Left kidney (tissue), 8 donors: ENCODE measurements at places on chromosomes 1 and 21. TPM values are rescaled to one million over a fixed set of nuclear protein-coding genes. Genes with fewer than 3 reads are reported as not detected.

DNA sequence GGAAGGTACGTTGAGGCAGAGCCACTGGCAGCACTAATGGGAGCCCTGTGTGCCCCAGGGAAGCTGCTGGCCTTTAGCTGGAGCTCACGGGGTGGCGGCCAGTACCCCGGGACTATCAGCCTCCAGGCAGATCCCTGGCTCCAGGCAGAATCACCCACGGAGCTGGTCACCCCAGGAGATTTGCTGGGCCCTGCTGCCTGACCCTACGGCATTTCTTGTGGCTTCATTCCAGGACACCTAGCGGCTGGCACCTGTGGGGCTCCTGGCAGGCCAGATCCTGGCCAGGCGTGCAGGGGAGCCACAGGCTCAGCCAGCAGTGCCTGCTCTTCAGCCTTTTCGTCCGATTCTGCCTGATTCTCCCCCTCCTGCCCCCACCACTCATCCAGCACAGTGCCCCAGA is 7.1 kb downstream of the PADI1 start:
- no peak for DNase-seq

DNA sequence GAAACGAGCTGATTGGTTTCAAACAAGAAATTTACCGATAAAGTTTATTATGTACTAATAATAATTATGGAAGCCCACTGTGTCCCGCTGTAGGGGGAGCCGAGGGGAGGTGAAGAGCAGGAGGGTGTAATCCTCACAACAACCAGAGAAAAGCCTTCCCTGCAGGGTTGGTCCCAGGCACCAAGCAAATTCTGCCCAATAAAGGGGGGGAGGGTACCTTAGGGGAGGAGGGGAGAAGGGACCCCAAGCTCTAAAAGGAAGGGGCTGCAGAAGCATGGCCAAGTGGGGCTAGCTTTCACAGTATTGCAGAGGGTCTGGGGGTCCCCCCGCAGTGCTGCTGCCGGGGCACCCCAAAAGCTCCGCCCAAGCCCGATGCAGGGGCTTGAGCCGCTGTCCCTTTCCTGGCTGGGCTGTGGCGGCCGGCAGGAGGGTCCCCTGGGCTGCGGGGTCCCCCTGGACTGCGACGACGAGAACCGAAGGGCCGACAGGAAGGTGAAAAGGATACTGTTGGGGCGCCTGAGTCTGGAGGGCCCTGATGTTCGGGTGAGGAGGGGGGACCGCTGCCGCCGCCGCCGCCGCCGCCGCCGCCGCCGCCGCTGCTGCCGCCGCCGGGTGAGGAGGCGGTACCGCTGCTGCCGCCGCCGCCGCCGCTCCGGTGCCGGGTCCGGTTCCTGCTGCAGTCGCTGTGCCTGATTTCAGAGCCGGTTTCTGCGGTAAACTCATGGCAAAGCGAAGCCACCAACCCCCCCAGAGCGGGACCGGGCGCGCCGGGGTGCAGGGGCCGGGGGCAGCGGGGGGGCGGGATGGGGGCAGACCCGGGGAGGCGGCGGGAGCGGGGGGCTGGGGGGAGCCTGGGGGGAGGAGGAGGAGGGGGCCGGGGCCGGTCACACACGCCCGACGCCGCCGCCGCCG is 771 bp downstream of the EIF4G3 start:
- peak; percentile 43 for DNase-seq

- no peak for DNase-seq
Measured at GRCh38 chr21:31140676-31141075, 102.4 kb upstream of the KRTAP19-8 start.

- DNase-seq, result no peak
Measured at GRCh38 chr1:16178596-16179497, 23.0 kb upstream of the EPHA2 start.

- no peak for DNase-seq
Measured at GRCh38 chr1:10724511-10724910, 71.9 kb downstream of the CASZ1 start.

DNA sequence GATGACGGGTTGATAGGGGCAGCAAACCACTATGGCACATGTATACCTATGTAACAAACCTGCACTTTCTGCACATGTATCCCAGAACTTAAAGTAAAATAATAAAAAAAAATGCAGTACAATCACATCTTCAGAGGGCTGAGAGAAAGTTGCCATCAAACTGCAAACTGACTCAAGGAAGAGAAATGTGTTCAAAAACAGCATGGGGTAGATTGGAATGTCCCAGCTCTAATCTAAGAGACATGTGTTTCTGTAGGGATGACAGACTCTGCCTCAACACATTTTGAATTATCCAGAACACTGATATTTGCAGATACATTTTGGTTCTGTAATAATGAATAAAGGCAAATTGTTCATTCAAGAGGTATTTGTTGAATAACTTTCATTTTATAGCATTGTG is 171.2 kb upstream of the RUNX1 start:
- no peak for DNase-seq

- peak; percentile 59 for DNase-seq
Measured at GRCh38 chr21:37658817-37659458, 257.3 kb downstream of the KCNJ6 start.

DNA sequence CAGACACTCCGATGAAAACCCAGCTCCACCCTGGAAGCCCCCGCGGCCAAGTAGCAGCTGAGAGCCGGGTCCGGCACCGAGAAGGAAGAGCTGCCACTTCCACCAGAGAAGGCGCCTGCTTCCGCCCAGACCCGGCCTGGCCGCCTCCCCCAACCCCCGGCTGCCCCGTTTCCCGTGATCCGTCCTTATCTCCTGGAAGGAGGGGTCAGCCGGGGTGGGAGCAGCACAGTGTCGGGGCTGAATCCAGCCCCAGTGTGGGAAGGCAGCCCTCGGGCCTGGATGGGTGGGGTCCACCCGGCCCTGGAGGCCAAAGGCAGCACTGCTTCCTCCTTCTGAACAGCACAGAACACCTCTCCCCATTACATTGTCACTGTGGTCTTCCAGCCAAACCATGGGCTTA is 69.4 kb downstream of the MEGF6 start:
- DNase-seq, result no peak

DNA sequence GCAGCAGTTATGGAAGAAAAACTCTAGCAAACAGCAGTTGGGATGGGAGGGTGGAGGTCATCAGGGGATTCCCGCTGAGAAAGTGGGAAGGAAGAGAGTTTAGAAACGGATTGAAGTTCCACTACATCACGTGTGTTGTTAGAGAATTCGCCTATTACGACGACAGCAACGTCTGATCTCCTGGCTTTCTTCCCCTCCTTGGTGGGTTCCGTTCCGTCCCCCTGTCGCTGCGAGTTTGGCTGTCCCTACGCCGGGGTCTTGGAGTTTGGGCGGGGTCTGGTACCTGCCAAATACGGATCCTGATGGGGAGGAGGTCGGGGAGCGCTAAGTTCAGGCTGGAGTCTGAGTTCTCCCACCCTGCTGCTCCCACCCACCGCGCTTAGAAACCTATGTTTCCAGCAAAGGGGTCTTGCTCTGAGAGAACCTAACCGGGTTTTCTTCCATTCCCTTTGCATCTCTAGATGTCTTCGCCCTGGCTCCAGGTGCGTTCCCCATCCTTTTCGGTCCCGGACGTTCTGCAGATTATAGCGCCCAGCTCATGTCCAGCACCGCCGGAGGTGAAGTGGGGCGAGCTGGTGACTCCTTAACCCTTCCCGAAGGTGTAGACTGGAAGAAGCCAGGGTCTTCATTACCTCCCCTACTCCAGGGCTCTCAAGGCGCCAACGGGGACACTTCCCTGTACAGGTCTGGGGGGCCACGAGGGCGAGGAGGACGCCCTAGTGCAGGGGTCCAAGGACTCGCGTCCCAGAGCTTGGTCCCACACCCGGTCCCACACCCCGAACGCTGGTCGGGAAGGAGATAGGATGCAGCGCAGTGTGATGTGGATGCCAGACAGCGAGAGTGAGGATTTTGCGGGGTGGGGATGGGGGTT is 641 bp upstream of the KCNK2 start:
- DNase-seq, result no peak

CNR2 gene
- polyA plus RNA-seq, result 0.08 TPM

INSRR gene
- polyA plus RNA-seq, result 1.8 TPM

GNAT2 gene
- polyA plus RNA-seq, result not detected

RASSF5 gene
- polyA plus RNA-seq, result 5.1 TPM
